Renal cortical epithelial cell (primary cell): ENCODE measurements at places on chromosomes 16 and 17. TPM values are rescaled to one million over a fixed set of nuclear protein-coding genes. Genes with fewer than 3 reads are reported as not detected.
A peak's percentile ranks its signal among the peaks of the same experiment; 100 is the strongest.

DNA sequence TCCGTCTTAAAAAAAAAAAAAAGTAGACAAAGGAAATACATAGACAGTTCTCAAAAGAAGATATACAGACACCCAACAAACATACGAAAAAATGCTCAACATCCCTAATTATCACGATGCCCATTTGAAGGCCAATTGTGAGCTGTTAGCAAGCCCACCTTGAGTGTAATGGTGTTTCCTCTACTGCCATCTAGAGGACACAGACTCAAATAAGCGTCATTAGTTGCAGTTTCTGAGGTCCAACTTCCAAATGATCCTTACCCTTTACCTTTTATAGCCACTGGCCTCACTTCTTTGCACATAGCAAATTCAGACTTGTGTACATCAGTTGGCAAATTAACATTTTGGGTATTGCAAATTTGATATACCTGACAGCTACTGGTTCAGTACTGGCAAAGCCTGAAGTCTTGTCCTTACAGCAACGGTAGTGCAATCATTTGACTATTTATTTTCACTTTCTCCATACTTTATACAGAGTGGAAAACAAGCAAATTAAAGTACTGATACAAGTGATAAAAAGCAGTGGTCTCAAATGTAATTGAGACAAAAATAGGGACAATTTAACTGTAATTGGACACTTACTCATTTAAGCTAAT, 536.3 kb upstream of the EEF2KMT start:
- peak; percentile 13 for DNase-seq

DNA sequence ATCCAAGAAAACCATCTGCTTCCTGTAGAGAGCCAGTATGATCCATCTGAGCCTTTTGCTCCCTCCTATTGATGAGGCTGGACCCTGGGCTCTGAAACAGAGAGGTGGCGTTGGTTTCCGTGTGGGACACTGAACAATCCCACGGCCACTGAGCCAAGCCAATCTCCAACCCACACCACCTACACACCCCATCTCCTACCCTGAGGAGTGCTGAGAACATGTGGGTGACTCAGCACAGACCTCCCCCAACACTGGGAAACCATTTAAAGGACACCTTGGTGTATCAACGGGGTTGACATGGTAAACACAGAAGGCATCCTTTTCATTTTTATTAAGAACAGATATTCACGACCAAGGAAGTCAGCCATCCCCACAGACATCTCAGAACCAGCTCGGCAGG, 332.1 kb downstream of the SLC39A11 start:
- no peak for DNase-seq

PDIA2 gene
- not detected in 2 replicates for total RNA-seq

PNMT gene
- 0.25 TPM in 1 of 2 replicates, not detected in the other for total RNA-seq

SAMD14 gene
- 1.2 and 2.3 TPM in 2 replicates for total RNA-seq

- DNase-seq, result no peak
Measured at GRCh38 chr16:10097271-10097670, 85.0 kb downstream of the GRIN2A start.

FAM20A gene
- 12.9 TPM in 1 of 2 replicates, not detected in the other for total RNA-seq

HBA2 gene
- not detected in 2 replicates for total RNA-seq
